Neural crest cell (in vitro differentiated cells): ENCODE measurements at places on chromosomes 3 and 15. TPM values are rescaled to one million over a fixed set of nuclear protein-coding genes. Genes with fewer than 3 reads are reported as not detected.

The NEIL1 gene
- 18.4 and 20.4 TPM in 2 replicates for total RNA-seq

The SEMA6D gene
- total RNA-seq, result 11.1 and 11.8 TPM in 2 replicates

The TMPRSS7 gene
- total RNA-seq, result not detected in 2 replicates

The FBN1 gene
- 22.1 and 24.3 TPM in 2 replicates for total RNA-seq

The MRPL46 gene
- total RNA-seq, result 25.9 and 28.2 TPM in 2 replicates
